ENCODE measurements at places on chromosomes 1 and 21.

DNA sequence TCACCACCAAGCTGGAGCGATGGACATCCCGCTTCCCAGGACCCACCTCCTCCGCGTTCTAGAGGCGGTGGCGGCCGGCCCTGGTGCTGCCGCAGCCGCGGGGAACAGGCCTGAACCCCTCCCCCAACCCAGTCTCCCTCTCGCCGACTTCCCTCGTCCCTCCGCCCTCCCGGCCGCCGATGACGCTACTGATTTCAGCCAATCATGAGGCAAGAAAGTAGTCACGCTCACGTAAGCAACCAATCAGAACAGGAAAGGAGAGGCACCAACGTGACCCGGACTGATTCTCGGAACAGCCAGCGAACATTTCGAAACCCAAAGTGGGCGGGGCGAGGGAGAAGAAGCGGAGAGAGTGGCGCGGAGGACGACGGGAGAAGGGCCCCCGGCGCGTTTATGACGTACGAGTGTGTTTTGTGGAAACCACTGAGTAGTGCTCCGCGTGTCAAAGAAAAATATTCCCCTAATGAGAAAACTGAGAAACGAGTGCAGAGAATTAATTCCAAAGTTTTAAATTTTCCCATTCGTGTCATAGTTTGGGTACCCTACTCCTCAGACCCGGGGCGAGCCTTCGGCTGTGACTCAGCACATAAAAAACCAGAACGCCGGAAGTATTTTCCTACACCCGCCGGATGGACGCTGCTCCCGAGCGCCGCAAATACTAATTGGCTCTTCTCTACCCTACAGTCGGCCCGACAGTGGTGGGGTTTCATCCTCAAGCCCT lies at the start of gene NRDC:
TSS of gene NRDC (minus strand) at position 112 of the 721 bp plus-strand sequence. CDS start 112 bp downstream, outside the sequence.
- peak; percentile 100 for DNase-seq

DNA sequence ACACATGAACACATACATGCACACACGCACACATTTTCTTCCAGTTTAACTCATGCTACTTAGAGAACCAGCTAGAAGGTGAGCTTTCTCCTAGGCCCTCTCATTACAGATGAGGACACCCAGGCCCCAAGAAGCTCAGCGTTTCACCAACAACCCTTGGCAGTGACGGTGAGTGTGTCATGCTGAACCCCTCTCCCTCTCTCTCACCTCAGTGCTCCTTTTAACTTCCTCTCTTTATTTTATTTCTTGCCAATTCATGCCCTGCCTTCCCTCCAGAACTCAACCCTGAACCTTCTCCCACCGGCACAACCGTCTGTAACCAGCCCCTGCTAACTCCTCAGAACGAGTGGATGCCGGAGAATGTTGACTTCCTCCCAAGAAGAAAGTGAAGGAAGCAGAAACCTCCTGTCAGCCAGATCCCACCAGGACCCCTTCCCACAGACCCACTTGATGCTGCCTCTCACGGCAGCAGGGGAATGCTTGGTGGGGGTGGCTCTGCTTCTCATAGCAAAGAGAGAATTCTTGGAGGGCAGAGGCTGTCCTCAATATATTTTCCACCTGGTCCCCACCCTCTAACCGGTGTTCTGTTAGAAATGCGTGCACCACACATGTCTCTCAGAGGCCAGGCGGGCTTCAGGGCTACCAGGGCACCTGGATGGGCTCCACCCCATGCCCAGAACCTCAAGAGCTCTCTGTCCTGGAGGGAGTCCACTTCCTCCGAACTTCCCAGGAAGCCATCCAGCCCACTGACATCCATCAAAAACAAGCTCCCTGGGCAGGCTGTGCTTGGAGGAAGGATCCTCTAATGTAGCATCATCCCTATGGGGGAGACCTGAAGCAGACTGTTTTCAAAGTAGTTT lies 134.0 kb downstream of the TOMM20 start:
- DNase-seq = no peak

- no peak for DNase-seq
Measured at GRCh38 chr1:196449460-196449859, 158.8 kb downstream of the KCNT2 start.

DNA sequence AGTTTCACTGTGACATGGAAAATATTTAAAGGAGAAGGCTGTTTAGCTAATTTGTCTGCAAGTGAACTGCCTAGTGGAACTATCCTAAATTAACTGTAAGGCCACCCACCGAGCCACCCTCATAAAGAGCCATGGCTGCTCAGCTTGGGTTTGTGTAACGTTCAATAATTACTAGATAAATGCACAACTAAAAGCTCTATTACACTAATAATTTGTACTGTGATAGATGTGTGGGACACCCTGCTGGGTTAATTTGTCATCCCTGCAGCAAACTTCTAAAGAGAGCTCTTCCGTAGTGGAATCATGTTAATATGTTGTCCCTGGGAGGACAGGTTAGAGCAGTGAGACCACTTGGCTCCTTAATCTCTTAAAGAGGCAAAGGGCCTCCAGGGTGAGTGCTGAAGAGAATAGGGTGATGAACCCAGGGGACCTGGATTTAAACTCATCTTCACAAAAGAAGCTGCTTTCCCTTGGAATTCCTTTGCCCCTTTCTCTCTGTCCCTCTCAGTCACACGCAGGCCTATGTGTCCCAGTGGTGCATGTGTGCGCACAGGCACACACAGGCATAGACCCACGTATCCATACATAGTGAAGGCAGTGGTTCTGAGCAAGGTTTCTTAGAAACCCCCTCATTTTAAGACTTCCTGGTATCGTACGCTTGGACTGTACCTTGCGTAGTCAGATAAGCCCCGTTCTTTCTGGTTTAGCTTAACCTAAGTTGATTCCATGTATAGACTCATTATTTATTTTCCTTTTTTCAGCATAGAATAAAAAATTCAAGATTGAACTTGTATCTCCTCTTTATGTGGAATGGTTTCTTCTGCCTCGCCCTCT lies 310.3 kb downstream of the NFIA start:
- DNase-seq = no peak

DNA sequence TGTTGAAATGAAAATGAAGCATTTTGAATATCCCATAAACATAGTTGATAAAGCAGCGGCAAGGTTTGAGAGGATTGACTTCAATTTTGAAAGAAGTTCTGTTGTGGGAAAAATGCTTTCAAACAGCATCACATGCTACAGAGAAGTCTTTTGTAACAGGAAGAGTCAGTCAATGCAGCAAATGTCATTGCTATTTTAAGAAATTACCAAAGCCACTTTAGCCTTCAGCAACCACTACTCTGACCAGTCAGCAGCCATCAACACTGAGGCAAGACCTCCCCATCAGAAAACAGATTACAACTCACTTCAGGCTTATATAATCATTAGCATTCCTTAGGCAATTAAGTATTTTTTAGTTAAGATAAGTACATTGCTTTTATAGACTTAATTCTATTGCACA lies 33.8 kb upstream of the FCRL3 start:
- no peak for DNase-seq

- no peak for DNase-seq
Measured at GRCh38 chr21:29025328-29025713, 853 bp downstream of the USP16 start.

- peak; percentile 14 for DNase-seq
Measured at GRCh38 chr1:31515056-31515775, 61.1 kb upstream of the TINAGL1 start.
